Aorta (tissue), 5 donors: ENCODE measurements at places on chromosomes 2 and 18.

- no peaks in the 10 kb centered on the region for H3K36me3 ChIP-seq
- H3K4me1 ChIP-seq = no peaks in the 10 kb centered on the region
- peak; percentile 80 for DNase-seq
- no peaks in the 10 kb centered on the region for H3K27me3 ChIP-seq
These were observed 55.0 kb downstream of the PKDCC start for GRCh38 chr2:42102591-42103450.

DNA sequence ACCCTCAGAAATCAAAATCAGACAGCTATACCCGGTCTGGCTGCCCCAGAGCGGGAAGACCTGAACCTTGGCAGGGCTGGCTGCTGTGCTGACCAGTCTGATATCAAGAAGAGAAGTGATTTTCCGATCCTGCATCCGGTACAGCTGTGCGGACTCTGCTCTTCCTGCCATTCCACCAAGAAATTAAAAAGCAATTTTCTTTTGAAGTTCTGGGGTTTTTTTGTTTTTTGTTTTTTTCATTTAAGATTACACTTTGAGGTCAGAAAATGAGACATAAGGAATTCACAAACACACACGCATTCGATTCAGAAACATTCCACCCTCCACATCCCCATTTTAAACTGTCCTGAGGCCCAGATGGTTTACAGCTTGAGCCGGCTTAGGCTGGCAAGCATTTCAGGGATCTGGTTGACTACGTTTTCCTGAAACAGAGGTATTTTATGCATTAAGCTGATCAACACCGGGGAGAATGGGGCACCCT lies 156.5 kb downstream of the COL6A3 start:
- H3K27ac ChIP-seq = peak overlapping the region; percentile 33
- peaks cover 4% of the 10 kb centered on the region for H3K4me1 ChIP-seq
- H3K27me3 ChIP-seq = no peaks in the 10 kb centered on the region
- DNase-seq = no peak

- H3K4me1 ChIP-seq = peaks cover 4% of the 10 kb centered on the region
- H3K27me3 ChIP-seq = no peaks in the 10 kb centered on the region
- no peak overlapping the region for H3K27ac ChIP-seq
- DNase-seq = no peak
- H3K36me3 ChIP-seq = no peaks in the 10 kb centered on the region
These were observed 55.8 kb downstream of the TTC32 start for GRCh38 chr2:19846030-19846429.

DNA sequence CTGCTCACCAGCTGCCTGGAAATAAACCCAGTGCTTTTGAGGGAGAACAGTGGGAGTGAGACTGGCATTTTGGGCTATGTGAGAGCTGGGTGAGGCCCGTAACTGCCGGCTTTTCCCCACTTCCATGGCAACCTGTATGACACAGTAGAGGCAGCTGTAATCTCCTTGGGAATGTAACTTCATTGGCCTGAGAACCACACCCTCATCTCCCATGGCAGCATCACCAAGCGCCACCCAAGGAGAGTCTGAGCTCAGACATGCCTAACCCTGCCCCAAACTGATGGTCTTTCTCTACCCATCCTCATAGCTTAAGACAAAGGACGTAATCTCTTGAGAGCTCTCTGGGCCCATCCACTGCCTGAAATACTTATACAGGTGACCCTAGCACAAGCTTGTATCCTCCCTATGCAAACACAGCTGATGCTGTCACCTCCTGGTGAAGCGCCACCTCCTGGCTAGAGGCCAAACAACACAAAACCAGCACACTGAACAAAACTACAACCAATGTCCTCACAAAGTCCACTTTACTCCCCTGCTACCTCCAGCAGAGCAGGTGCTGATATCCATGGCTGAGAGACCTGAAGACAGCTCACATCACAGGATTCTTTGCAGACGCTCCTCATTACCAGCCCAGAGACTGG lies 763.4 kb upstream of the NRXN1 start:
- H3K4me1 ChIP-seq = no peaks in the 10 kb centered on the region
- H3K27me3 ChIP-seq = no peaks in the 10 kb centered on the region
- no peak for DNase-seq
- H3K4me3 ChIP-seq = no peak overlapping the region
- no peaks in the 10 kb centered on the region for H3K36me3 ChIP-seq
- no peak overlapping the region for H3K27ac ChIP-seq

GRCh38 chr2:36507408-36507812 lies 90.6 kb downstream of the FEZ2 start:
- H3K27ac ChIP-seq = no peak overlapping the region
- peaks cover 2% of the 10 kb centered on the region for H3K4me1 ChIP-seq
- no peak for DNase-seq
- no peaks in the 10 kb centered on the region for H3K27me3 ChIP-seq

- no peak for DNase-seq
- H3K4me1 ChIP-seq = no peaks in the 10 kb centered on the region
- no peak overlapping the region for H3K4me3 ChIP-seq
These were observed 40.9 kb upstream of the TRIM43B start for GRCh38 chr2:95525294-95526035.

GRCh38 chr2:171490577-171490976 lies 31.7 kb upstream of the CYBRD1 start:
- no peak overlapping the region for H3K4me3 ChIP-seq
- no peaks in the 10 kb centered on the region for H3K36me3 ChIP-seq
- no peak overlapping the region for H3K27ac ChIP-seq
- H3K4me1 ChIP-seq = no peaks in the 10 kb centered on the region

DNA sequence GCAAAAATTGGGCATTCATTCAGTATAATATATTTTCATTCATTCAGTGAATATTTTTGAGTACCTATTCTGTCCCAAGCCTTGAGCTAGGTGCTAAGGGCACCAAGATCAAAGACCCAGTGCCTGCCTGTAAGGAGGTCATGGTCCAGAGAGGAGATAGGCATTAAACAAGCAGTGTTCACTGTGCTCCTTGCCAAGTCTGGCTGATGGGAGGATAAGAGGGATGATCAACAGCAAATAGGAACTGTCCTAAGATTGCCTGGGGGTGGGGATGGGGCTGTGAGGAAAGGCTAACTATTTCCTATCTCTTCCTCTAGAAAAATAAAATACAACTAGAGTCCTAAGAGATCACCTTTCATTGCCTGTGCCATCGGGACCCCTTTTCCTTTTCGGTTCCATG lies 60.4 kb downstream of the SETBP1 start:
- H3K27ac ChIP-seq = no peak overlapping the region
- no peaks in the 10 kb centered on the region for H3K27me3 ChIP-seq
- no peak for DNase-seq
- H3K36me3 ChIP-seq = no peaks in the 10 kb centered on the region

GRCh38 chr18:42583283-42583731 lies 532.2 kb downstream of the RIT2 start:
- no peaks in the 10 kb centered on the region for H3K4me1 ChIP-seq
- no peak overlapping the region for H3K4me3 ChIP-seq
- H3K27ac ChIP-seq = no peak overlapping the region

DNA sequence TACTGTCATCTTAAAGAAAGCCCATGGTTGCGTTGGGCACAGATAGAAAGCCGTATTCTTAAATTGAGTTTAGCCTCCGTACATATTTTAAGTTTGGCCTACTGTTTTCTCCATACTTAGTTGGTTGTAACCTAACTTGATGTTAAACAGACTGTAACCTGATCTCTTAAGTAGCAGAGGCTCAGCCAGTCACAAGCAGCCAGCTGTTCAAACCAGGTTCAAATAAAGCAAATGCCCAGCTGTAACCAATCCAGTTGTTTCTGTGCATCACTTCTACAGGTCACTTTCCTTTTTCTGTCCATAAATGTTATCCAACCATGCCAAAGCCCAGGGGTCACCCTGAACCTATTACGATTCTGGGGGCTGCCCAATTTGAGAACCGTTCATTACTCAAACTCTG lies 10.0 kb upstream of the THADA start:
- no peaks in the 10 kb centered on the region for H3K27me3 ChIP-seq
- no peaks in the 10 kb centered on the region for H3K4me1 ChIP-seq
- no peak overlapping the region for H3K4me3 ChIP-seq
- H3K27ac ChIP-seq = no peak overlapping the region

- no peak overlapping the region for H3K4me3 ChIP-seq
- DNase-seq = no peak
- no peaks in the 10 kb centered on the region for H3K4me1 ChIP-seq
- no peaks in the 10 kb centered on the region for H3K36me3 ChIP-seq
- H3K27ac ChIP-seq = no peak overlapping the region
These were observed 844 bp upstream of the CPS1 start for GRCh38 chr2:210555555-210555954.

DNA sequence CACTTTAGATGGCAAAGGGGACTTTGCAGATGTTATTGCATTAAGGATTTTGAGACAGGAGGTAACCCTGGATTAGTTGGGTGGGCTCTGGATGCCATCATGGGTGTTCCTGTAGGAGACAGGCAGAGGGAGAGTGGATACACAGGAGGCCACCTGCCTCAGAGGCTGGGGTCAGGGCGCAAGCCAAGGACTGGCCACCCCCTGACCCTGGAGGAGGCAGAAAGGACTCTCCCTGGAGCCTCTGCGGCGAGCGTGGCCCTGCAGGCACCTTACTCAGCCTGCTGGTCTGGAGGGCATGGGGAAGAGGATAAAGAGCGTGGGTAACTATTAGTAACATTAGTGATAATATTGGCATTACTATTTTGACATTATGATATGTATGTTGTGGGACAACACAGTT lies 21.6 kb upstream of the OTOS start:
- H3K36me3 ChIP-seq = no peaks in the 10 kb centered on the region
- no peaks in the 10 kb centered on the region for H3K27me3 ChIP-seq
- no peaks in the 10 kb centered on the region for H3K4me1 ChIP-seq
- no peak overlapping the region for H3K27ac ChIP-seq
- no peak overlapping the region for H3K4me3 ChIP-seq

DNA sequence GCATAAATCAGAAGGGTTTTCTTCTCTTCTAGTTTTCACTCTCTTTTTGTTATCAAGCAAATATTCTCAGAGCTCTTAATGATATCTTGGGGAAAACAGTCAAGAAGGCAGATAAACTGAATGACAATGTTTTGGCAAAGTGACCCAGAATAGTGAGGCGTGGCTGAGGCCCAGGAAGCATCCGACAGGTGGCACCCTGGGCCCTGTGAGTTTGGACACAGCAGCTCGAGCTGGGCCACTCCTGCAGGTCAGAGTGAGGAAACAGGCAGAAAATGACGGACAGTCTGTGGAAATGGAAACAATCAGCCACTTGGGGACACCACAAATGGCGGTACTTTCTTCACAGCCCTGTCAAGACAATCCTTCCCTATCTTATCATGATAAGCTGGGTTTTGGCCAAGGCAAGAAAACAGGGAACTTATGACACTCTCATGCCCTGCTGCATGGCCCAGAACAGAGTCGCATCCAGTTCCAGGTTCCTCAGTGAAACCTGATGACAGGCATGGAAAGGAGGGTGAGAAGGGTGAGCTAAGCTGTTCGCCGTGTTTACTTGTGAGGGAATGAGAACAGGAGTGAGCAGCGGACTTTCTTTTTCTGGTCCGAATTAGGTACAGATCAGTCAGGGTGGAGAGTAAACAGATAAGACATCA lies 32.1 kb downstream of the MRPL44 start:
- no peaks in the 10 kb centered on the region for H3K36me3 ChIP-seq
- no peak overlapping the region for H3K27ac ChIP-seq
- H3K4me3 ChIP-seq = no peak overlapping the region
- H3K27me3 ChIP-seq = peaks cover 2% of the 10 kb centered on the region

- peak; percentile 37 for DNase-seq
- no peaks in the 10 kb centered on the region for H3K4me1 ChIP-seq
- H3K27ac ChIP-seq = no peak overlapping the region
- H3K4me3 ChIP-seq = no peak overlapping the region
- H3K27me3 ChIP-seq = no peaks in the 10 kb centered on the region
These were observed 8.1 kb upstream of the HES6 start for GRCh38 chr2:238247841-238248453.

DNA sequence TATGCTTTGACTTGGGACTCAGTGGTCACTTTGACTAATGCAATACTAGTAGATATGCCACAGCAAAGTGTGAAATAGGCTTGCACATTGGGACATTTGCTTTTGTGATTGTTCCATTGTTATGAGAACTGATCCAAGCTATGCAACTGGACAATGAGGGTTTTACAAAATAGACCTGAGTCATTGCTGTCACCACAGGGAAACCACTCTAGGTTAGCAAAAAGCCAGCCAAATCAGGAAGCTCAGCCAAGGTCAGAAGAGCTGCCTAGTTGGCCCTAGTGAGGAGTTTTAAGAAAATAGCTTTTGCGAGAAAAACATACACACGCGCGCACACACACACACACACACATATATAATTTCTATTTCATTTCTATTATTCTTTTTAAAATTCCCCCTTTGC lies 452.4 kb upstream of the CDH7 start:
- no peak overlapping the region for H3K27ac ChIP-seq
- H3K27me3 ChIP-seq = no peaks in the 10 kb centered on the region
- H3K4me1 ChIP-seq = no peaks in the 10 kb centered on the region

DNA sequence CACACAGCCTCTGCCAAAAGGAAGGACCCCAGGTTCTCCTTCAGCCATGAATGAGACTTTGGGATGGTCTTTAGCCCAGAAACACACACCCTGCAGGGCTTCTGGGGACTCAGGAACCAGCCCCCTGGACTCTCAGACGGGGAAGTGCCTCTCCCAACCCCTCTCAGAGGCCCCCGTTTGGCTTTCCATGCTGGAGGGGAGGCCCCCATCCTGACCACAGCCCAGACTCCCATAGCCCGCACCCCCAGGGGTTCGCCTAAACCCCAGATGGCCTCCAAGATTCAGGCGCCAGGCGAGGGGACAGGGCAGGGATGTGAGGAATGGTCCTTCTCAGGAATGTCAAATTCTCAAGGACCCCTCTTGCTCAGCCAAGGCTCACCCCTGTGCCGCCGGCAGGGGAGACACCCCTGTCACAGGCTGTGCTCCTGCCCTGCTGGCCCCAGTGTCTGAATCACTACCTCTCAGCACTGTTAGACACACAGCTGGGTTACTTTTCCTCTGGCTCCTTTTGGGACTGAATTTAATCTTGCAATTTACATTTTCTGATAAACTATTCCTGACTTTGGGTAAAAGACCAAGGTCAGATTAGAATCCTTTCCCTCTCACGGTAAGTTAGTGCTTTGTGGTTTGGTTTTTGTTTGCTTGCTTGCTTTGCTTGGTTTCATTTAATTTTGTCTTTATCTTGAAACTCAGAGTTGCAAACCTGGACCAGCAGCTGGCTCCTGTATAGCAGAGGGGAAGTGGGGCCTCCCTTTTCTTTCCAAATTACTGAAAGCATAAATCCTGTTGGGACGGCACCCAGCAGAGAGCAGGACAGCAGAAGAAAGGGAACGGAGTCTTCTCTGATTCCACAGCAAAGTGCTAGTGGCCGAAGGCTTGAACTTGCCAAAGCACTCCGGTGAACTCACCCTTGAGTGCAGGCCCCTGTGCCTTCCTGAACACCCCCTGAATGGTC lies 198.9 kb upstream of the RAB6C start:
- no peak overlapping the region for H3K27ac ChIP-seq
- H3K27me3 ChIP-seq = no peaks in the 10 kb centered on the region
- H3K4me1 ChIP-seq = no peaks in the 10 kb centered on the region
- H3K36me3 ChIP-seq = no peaks in the 10 kb centered on the region

GRCh38 chr2:95076705-95077529 lies 44.7 kb downstream of the MRPS5 start:
- DNase-seq = peak; percentile 91
- H3K4me3 ChIP-seq = no peak overlapping the region
- no peaks in the 10 kb centered on the region for H3K27me3 ChIP-seq
- H3K36me3 ChIP-seq = no peaks in the 10 kb centered on the region
- H3K27ac ChIP-seq = no peak overlapping the region

- H3K27ac ChIP-seq = no peak overlapping the region
- no peaks in the 10 kb centered on the region for H3K36me3 ChIP-seq
- no peak overlapping the region for H3K4me3 ChIP-seq
- no peaks in the 10 kb centered on the region for H3K4me1 ChIP-seq
- DNase-seq = no peak
- no peaks in the 10 kb centered on the region for H3K27me3 ChIP-seq
These were observed 114.1 kb downstream of the GFPT1 start for GRCh38 chr2:69272803-69273471.

GRCh38 chr2:224987733-224988132 lies 54.5 kb downstream of the DOCK10 start:
- H3K27me3 ChIP-seq = no peaks in the 10 kb centered on the region
- no peaks in the 10 kb centered on the region for H3K4me1 ChIP-seq
- H3K36me3 ChIP-seq = no peaks in the 10 kb centered on the region
- no peak for DNase-seq
